ENCODE measurements at places on chromosomes 16 and 17.

- DNase-seq, result no peak
These were observed 11.3 kb downstream of the WDR45B start for GRCh38 chr17:82636626-82637598.

DNA sequence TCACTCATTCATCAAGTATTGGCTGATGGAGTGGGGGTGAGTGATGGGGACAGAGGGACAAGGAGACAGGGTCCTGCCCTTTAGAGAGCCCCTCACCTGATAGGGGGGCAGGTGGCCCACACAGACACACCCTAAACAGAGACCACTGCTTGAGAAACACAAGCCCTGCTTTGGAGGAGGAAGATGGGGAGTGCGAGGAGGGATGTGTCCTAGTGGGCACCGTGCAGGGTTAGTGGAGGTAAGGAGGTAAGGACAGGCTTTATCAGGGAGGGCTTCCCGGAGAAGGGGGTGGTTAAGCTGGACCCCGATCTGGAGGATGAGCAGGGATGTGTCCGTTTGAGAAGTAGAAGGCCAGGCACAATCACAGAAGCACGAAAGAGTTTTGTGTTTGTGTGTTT is 8.2 kb upstream of the SMTNL2 start:
- no peak for DNase-seq

GRCh38 chr17:33234930-33235685 is 58.0 kb downstream of the ASIC2 start:
- no peak for DNase-seq

- DNase-seq, result no peak
These were observed 17.5 kb upstream of the CCL22 start for GRCh38 chr16:57341062-57341440.

DNA sequence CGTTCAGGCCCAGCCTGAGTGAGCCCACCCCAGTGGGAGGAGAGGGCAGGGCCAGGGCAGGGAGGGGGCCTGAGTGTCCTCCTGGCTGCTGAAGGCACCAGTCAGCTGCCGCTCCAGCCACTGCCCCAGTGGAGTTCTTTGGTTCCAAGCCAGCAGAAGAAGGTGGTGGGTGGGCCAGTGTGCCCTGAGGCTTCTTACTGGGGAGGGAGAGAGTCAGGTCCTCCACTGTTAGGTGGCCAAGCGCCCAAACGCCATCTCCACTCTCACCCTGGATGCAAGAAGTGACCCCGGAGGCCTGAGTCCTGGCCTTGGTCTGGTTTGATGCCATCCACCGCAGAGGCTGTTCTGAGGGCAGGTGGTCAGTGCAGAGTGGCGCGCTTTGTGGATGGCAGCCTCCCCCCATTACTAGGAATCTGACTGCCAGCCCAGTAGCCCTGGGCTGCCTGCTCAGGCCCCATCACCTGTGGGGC is 2.2 kb downstream of the RNF213 start:
- DNase-seq, result no peak

DNA sequence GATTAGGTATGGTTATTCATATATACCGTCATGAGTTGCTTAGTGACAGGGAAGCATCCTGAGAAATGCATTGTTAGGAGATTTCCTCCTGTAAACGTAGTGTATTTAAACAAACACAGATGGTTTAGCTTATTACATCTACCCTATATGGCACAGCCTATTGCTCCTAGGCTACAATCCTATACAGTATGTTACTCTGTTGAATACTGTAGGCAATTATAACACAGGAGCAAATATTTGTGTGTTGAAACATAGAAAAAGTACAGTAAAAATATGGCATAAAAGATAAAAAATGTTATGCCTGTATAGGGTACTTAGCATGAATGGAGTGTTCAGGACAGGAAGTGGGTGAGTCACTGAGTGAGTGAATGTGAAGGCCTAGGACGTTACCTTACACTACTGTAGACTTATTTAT is 157.7 kb downstream of the CDH11 start:
- no peak for DNase-seq

DNA sequence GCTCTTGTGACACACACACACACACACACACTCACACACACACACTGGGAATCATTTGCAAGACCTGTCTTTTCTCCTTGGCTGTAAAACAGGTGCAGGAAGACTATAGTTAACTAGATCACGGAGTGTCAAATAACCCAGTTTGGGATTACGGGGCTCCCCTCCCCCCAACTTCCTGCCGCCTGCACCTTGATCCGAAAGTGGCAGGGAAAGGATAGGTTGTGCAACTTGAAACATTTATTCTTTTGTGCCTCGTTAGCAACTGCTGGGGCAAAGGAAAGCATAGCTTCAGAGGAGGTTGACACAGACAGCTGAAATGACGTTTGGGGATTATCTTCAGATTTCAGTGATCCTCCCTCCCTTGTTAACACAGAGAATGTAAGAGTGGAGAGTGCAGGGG is 149.5 kb downstream of the NTN1 start:
- no peak for DNase-seq

GRCh38 chr17:41811549-41812380 is at the start of gene P3H4:
Gene P3H4 (minus strand): TSS chr17:41811949. CDS start chr17:41811915, 34 bp downstream.
- DNase-seq, result peak; percentile 44

DNA sequence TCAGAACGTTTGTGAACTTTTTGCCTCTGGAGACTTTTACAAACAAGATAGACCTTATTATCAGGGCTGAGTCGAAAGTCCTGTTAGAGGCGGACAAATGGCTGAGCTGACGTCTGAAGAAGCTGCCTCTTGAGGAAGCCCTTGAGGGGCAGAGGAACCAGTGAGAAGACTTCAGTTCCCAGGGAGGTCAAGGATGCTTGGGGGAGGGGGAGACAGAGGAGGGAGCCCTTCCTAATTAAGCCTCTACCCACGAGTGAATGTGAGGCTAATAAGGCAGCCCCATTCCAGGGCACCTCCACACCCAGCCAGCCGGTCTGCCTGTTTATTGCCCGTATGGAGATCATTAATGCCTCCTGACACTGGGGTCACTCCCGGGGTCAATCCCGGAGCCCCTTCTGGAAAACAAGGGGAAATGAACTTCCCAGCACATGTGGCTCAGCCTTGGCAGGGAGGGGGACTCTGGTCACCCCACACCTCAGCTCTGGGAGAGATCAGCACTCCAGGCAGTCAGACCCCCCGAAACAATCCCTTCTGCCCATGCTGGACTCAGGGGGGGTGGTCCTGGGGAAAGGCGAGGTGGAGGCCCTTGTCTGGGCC is 9.2 kb upstream of the TBX4 start:
- no peak for DNase-seq

- DNase-seq, result peak; percentile 22
These were observed 8.9 kb downstream of the TRIM47 start for GRCh38 chr17:75869282-75870141.

- DNase-seq, result no peak
These were observed 115.9 kb downstream of the ZFHX3 start for GRCh38 chr16:72932050-72932449.

GRCh38 chr17:7241090-7241733 is 1.0 kb downstream of the GABARAP start:
- DNase-seq, result no peak

- DNase-seq, result no peak
These were observed 24.0 kb downstream of the SPNS2 start for GRCh38 chr17:4522661-4523060.

DNA sequence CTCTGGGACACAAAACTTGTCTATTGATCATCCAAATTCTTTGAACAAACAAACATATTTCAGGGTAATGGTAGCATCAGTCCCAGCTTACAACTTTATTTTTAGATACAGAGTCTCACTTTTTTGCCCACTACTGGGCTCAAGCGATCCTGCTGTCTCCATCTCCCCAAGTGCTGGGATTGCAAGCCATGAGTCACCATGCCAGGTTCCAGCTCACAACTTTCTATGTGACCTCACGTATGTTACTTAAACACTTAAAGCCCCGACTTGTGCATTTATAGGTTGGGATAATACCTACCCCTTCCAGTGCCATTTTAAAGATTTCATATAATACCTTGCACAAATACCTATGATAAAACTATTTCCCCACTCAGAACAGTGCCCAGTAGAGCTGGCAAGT is 42.0 kb upstream of the KSR1 start:
- DNase-seq, result no peak

DNA sequence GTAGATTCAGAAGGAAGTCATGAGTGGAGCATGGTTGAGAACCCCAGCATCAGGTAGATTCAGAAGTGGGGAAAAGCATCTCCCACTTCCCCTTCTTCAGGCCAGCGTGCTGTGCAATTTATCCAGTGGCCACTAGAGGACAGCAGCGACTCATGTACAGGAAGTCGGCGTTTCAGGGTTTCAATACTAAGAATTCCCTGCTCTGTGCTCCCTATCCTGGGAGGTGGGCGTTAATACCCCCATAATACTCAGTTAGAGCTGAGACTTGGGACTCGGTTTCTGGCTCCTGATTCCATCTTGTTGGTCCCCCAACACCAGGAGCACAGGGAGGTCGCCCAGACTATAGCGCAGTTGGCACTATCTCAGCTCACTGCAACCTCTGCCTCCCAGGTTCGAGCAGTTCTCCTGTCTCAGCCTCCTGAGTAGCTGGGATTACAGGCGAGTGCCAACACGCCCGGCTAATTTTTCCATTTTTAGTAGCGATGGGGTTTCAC is 75.3 kb upstream of the AMZ2 start:
- peak; percentile 23 for DNase-seq

DNA sequence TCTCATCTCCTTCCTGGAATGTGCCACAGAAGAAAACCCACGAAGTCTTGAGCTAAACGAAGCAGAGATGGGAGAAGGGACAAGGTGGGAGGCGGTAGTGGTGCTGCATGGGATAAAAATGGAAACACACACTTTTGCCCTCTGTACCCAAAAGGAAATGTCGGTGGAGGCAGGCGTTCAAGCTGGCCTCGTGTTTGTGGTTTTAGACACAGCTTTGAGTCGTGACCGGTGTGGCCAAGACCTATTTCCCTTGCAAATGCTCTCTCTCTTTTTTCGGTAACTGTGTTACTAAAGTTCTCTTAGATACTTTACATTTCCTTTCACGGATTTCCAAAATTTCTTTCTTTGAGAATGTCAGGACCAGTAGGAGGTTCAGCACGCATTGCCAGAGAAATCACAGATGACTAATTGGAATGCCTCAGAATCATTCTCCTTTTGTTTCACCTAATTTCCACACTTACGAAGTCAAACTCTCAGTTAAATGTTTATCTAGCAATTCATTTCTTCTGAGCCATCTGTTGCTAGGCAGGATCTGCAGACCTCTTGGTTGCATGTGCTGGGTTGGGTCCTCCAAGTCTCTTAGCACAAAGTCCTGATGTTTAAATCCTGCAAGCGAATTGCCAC is 412.3 kb downstream of the MAF start:
- no peak for DNase-seq

DNA sequence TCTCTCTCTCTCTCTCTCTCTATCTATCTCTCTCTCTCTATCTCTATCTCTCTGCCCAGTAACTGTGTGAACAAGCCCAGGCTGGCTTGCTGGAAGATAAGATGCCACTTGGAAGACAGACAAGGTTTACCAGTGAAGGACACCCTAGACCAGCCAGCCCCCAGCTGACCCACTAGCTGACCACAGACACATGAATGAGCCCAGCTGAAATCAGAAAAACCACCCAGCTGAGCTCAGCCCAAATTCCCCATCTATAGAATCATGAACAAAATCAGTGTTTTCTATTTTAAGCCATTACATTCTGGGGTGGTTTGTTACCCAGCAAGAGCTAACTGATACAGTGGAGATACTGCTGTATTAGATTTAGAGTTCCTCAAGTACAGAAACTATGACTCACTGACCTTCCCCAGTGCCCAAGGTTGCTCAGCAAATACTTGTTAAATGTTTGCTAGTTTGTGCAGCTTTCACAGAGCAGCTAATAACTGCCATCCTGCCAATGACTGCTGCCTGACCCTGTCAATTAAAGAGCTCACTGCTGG is 18.0 kb downstream of the EMP2 start:
- DNase-seq, result no peak

- no peak for DNase-seq
These were observed 919.1 kb upstream of the EEF2KMT start for GRCh38 chr16:6016530-6017184.

DNA sequence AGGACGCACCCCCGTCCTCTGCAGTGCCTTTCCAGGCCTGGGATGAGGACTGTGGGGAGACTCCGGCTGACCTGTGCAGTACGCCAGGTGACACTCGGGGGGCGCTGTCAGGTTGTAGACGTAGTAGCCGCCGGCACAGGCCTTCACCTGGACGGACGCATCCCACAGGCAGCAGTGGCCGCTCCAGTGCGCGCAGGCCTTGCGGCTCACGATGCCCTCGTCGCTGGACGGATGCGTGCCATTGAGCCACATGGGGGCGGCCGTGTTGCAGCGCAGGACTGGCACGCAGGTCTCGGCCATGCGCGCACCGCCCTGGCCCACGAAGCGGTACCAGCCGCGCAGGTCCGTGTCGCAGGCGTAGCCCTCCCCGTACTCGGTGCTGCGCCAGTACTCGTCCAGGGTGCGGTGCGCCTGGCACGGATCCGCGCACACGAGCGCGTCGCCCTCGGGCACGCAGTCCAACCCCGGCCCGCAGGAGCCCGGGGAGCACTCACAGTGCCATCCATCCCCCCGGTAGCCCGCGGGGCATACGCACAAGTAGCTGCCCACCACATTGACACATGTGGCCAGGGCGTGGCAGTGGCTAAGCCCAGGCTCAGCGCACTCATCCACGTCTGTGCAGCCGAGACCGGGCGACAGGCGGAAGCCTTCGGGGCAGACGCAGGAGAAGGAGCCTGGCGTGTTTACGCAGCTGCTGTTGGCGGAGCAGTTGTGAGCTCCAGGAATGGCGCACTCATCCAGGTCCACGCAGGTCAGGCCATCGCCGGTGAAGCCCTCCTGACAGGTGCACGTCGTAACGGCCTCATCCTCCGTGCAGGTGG is 3.9 kb downstream of the UMOD start:
- no peak for DNase-seq

DNA sequence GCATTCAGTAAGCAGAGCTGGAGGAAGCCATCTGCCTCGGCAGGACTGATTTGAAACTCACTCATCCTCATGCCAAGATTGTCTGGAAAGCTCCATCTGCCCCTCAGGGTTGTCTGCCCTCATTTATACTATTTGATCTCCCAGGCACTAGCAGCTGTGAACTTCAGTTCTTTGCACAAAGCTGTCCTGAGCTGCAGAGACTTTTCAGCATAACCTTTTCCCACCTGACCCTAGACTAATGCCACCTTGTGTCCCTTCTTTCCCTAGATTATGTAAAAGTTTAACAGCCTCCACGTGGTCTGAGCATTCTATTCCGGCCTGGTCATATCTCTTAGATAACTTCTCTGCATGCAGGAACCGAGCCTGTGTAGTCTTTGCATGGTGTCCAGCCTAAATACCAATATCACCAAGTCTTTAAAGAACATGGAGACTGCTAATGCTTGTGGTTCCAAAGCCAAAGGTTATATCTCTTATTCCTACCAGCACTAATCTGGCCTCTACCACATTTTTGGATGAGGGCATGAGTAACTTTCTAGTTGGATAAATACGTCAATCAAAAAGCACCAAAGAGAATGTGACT is 29.1 kb downstream of the STAT5A start:
- DNase-seq, result no peak

All from skin of body (tissue), 3 donors.